ENCODE measurements at places on chromosomes 12 and 14. TPM values are rescaled to one million over a fixed set of nuclear protein-coding genes. Genes with fewer than 3 reads are reported as not detected.

DNA sequence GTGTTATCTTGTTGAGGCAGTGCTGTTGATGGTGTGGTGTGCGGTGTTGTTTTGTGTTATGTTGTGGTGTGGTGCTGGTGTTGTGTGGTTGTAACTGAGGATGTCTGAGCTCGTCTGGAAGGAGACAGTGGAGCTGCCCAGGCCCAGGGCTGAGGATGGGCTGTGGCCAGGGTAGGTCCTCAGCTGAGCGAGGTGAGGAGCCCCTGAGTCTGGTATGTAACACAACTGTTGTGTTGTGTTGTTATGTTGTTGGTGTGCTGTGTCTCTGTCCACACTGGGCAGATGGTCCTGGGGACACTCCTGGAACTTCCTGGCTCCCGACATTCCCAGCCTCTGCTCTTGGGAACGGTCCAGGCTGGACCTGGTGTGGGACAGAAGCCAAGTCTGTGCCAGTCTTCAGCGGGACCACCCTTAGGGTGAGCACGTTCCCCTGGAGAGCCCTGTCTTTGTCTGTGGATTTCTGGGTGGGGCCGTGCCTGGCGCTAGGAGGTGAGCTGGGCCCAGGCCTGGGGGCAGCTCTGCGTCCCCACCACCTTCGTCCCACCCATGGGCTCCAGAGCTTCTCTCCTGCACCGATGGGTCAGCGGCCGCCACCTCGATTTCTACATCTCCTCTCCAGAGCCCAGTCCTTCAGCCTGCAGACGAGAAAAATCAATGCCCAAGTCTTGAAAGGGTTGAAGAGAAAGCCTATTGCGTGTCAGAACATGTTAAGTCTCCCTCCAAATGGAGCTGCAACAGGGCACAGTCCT lies 27.4 kb upstream of the SFSWAP start:
- DNase-seq = no peak

- no peak for DNase-seq
These were observed 14.6 kb upstream of the YY1 start for GRCh38 chr14:100224229-100224866.

GRCh38 chr12:69649529-69649928 lies 38.8 kb upstream of the LRRC10 start:
- DNase-seq = no peak

DNA sequence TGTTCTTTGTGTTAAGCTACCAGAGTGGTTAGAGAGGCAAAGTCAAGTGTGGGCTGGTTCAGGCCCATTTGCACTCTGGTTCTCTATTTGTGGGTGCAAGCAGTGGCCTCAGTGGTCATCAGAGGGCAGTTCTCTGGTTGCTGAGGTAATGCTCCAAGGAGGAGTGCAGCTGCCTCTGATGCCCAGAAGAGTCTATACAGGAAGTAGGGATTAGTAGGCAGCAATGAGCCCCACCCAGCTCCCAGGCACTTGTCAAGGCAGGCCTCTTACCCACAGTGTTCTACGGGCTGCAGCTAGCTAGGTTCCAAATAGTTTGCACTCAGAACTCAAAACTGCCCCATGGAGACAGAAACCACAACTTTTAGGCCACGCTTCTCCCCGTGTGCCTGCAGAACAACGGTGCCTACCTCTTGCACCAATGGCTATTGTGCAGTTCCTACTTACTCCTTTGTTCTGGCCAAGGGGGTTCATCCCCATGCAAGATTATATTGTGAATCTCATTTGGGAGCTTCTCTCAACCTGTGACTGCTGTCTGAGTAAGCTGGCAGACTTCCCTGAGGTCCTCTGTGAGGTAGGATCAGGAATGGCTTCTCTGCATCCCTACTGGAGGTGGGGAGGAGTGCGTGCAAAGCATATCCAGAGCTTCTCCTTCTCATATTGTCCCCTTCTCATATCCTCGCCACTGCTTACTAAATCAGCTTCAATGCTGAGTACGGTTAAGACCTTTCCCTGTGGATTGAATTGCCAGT lies 410.3 kb upstream of the LMO3 start:
- no peak for DNase-seq

DNA sequence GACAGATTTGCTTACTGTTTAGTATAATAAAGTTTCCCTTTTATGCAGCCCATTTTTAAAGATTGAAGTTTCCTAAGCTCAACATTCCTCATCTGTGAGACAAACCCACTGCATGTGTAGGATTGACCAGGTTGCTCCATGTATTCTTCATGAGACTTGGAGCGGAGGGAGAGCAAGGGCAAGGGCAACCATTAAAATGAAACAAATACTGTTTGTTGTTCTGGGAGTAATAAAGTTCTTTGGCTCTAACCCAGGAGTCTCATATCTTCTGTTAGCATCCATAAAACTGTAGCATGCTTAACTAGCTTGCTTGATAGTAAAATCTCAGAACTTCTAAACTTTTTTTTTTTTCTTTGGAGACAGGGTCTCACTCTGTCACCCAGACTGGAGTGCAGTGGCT lies 74.2 kb downstream of the NTS start:
- DNase-seq = no peak

- no peak for DNase-seq
These were observed 16.2 kb upstream of the RNASE1 start for GRCh38 chr14:20818861-20819260.

DNA sequence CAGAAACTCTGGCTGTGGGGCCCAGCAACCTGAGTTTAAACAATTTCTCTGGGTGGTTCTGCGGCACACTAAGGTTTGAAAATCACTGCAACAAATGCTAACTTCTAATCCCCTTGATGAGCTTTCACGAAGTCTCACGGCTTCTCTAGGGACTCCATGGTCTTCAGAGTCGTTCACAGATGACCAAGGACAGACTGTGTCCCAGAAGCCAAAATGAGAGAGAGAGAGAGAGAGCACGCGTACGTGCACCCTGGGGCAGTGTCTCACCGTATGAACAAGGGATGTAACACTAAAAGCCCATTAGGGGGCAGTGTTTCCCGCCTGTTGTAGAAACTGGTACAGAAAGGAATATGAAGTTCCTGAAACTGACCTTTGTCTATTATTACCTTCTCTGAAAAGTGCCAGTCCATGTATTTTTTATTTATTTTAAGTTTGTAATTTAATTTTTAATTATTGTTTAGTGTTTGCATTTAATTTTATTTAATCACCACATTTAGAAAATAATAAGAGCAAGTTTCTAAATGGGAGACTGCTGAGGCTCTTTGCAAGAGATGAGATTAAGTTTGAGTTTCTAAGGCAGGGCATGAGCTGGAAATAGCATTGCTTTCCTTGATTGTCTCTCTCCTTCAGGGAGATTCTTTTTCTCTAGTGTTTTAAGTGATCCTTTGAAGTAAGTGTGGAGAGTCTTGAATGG lies 3.4 kb downstream of the APOLD1 start:
- no peak for DNase-seq

DNA sequence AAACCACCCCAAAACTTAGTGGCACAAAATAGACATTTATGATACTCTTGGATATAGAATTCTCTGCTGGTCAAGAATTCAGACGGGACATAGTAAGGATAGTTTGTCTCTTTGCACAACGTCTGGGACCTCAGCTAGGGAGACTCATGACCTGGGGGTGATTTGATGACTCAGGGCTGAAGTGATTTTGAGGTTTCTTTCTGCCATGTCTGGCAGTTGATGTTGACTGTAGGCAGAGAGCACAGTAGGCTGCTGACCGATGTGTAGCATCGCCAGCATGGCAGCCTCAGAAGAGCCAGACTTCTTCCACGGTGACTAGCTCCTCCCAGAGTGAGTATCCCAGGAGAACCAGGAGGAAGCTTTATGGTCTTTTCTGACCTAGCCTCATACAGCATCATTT lies 88.9 kb upstream of the FRMD6 start:
- no peak for DNase-seq

DNA sequence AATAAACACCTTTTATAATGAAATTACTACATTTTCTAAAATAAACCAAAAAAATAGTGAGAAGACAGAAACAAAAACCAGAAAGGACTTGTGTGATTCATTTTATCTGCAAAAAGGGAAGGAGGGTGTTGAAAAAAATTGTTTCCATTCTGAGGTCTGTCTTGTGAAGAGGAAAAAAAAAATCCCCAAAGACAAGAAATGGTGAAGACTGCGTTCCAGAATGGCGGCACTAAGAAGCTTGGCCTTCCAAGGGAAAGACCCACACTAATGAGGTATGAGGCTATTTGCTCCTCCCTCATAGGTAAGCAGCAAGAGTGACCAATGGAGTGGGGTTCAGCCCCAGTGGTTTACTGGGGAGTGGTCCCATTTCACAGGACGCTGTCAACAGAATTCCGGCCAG lies 35.0 kb downstream of the GNPTAB start:
- DNase-seq = no peak

DNA sequence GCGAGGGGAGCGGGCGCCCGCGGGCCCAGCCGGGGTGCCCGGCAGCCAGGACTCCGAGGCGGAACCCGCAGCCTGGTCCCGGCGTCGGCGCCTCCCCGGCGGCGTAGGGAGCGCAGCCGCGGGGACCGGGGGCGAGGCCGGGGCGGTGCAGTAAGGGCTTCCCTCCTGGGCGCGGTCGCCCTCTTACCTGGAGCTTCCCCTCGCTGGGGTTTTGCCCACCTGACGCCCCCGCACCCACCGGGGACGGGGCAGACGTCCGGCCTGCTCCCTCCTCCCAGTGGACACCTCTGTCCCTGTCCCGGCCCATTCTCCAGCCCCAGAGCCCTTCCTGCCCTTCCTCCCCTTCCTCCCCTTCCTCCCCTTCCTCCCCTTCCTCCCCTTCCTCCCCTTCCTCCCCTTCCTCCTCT lies 413 bp upstream of the TUBA1C start:
- DNase-seq = no peak

DNA sequence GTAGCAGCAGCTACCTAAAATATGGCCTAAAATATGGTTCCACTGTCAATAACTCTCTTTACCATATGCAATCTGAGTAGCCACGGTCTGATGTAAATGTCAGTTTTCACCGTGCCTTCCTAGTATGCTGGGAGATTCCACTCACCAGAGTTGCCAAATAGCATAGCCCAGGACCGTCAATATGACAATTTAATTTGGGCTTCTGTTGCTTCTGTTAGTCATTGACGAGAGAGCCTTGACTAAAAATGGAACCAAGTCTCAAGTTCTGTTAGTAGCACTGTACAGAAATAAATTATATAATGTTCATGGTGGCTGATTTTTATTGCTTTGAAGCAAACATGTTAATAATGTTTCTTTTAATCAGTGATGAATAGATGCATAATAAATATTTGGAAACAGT lies 348.4 kb downstream of the BCAT1 start:
- no peak for DNase-seq

DNA sequence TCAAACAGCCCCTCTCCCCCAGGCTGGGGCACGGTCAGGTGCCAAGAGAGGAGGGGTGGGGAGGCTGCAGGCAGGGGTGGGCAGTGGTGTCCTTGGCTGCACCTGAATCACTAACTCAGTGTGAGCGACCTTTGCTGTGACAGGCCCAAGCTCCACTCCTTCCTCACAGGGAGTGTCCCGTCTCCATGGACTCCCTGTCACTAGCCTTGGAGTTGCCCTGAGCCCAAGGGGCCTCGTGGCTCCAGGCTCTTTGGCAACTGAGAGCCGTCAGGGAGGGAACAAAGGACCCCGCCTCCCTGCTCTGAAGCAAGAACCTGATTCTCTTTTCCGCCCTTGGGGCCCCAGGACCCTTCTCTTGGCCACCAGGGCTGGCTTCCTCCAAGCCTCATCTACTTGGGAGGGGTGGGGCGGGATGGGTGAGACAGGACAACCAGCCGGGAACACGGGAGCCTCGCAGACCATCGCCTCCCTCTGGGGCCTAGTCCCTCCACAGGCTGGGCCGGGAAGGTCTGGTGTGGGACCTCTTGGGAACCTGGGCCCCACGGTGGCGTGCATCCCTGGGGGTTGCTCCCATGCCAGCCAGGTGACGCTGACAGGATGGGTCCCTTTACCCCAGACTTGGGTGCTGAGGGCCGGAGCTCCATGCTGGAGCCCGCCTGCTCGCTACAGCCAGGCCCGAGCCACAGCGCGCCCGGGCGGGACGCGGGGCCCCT lies 935 bp upstream of the ADSS1 start:
- no peak for DNase-seq

GRCh38 chr14:56195704-56196103 lies 77.5 kb downstream of the PELI2 start:
- DNase-seq = no peak

DNA sequence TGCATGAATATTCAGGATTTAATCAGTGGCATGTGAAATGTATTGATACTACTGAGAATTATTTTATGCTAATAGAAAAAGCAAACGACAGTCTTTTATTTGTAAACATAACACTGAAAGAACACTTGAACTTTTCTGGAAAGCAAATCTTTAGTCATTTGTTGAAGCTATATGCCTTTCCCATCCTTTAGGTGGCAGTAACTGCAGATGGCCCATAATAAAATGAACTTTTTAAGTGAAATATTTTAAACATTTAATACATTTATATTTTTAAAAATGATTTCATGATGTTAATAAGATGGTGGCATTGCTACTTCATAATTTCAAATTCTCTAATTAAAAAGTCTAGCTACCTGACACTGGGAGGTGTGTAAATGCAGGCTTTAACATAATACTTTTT lies 13.9 kb upstream of the KRR1 start:
- no peak for DNase-seq

- no peak for DNase-seq
These were observed 33.0 kb downstream of the CAND1 start for GRCh38 chr12:67302162-67302561.

GRCh38 chr12:122909442-122910288 lies 13.7 kb upstream of the VPS37B start:
- DNase-seq = no peak

DNA sequence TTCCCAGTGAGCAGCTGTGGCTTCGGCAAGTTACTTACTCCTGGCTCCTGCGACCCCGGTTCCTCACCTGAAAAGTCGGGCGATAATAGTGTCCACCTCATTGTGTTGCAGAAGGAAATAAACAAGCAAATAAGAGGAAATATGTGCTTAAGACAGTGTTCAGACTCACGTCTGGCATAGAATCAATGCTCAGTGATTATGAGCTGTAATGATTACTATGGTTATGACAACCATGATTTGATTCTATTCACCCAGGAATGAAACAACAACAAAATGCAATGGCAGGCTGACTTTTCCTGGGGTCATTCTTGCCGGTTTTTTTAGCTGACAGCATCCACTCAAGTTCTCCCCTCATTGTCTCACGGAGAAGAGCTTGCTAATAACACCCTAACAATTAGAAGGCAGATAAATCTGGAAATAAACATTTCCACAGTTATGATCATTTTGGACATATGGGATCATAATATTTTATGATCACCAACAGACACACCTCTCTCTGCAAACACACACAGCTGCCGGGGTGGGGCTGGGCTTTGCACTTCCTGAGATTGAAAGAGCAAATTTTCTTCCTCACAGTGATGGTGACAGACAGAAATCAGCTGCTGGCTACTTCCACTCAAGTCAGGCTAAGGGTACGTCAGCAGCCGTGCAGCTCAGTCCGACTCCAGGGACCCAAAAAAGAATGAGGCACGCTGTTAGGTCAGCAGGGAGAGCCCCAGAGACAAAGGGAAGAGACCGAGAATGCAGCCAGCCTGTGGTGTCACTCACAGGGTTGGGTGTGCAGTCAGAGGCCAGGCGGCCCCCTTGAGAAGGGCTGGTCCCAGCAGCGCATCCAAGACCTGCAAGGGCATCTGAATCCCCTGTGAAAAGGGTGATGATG lies 158.0 kb downstream of the RIMBP2 start:
- no peak for DNase-seq

Gene GPR65
- not detected for total RNA-seq

Gene CFL2
- total RNA-seq = 74.9 TPM

Gene PDZRN4
- total RNA-seq = not detected

Gene TMEM30B
- total RNA-seq = 0.34 TPM

All from glomerular endothelial cell (primary cell).